ENCODE measurements at places on chromosomes 4 and X.

DNA sequence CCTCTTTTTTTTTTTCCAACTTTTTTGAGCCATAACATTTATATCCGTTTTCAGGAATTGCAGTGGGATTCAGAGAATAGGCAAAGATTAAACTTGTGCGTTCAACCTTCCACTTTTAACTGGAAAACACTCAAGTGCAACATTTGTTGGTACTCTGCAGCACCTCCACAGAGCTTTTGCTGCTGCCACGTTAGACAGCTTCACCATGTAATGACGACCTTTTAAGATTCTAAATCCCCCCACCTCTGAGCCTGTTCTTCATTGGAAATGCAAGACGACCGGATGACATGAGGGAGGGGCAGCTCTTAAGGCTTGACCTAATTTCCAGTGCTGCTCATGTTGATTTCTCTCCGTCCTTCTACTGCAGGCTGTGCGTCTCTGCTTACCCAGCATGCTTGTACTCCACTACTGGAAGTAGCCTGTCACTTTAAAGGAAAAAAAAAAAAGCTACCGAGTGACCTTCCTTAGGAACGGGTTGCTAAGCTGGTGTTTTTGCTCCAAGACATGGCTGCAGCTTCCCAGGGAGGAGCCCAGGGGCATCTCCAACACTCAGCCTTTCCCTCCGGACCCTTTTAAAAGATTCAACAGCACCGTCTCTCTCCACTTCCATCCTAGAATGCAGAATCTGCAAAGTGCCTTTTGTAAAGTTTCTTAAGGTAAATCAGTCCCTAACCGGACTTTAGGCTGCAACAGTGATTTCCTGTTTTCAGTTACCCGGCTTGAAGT lies at the start of gene CC2D2A:
Gene CC2D2A, plus strand, starts transcription at position 481 of the 726 bp plus-strand sequence. CDS start 6,051 bp downstream, outside the sequence.
- no peak for DNase-seq

DNA sequence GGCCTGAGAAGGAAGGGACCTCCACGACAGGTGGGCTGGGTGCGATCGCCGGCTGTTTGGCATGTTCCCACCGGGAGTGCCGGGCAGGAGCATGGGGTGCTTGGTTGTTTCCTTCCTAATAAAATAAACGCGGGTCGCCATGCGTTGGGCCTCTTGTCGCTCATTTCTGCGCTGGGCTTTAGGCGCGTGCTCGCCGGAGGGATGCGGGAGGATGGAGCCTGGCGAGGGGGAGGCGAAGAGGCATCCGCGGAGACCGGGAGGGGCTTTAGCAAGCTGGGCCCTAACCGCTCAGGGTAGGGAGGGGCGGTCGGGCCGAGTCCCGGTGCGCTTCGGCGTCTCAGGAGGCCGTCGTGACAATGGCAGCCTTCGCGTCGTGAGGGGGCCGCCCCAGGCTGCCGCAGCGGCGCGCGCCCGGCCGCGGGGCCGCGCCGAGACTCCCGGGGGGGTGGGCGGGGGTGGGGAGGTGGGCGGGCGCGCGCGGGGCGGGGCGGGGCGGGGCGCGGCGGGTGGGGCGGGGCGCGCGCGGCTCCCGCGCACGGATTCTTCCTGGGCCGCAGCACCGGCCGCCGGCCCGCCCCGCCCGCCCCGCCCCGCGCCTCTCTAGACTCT lies 476 bp upstream of the GDI1 start:
- no peak for DNase-seq

- DNase-seq = no peak
Measured at GRCh38 chr4:108135549-108136209, 33.1 kb downstream of the LEF1 start.

DNA sequence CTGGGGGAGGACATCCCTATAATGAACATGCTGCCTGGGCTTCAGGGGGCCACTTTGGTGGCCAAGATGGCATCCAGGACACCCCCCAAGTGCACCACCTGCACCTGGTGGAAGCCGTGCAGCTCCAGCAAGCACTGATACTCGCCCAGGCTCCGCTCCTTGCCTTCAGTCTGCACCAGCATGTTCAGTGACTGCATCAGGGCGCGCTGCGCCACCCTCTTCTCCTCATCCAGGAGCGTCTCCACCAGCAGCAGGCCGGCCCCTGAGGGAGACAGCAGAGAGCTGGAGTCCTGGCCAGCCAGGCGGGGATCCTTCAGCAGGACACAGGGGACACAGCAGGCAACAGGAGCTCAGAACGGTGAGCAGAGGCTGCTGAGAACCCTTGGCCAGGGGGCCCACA lies 11.3 kb upstream of the SLC25A6 start:
- DNase-seq = no peak

DNA sequence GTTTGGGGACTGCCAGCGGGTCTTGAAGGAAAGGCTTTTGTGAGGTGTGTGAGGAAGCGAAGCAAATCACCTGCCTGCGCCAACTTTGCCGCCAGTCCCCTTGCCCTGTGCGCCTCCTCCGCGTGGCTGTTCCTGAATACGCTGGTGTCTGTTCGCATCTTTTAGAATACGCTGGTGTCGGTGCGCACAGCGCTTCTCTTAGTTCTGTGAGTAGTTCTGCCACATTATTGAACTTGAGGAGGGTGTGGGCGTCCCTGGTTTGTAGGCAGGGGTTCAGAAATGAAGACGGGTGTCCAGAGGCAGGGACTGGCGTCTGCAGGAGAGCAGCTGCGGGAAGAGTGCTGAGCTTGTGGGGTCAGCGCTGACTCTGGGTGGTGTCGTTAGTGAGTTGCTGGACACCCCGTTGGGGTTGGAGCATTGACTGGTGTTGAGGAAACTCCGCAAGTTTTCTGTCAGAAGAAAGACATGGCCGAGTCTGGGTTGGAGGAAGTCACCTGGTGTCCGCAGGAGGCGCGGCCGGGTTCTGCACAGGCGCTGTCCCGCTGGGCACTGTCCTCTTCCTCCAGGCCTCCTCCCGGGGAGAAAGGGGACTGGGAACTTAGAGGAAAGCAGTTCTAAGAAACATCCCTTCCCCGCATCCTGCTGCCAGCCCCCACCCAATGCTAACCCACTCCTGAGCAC lies 930 bp downstream of the ZNF718 start:
- no peak for DNase-seq

DNA sequence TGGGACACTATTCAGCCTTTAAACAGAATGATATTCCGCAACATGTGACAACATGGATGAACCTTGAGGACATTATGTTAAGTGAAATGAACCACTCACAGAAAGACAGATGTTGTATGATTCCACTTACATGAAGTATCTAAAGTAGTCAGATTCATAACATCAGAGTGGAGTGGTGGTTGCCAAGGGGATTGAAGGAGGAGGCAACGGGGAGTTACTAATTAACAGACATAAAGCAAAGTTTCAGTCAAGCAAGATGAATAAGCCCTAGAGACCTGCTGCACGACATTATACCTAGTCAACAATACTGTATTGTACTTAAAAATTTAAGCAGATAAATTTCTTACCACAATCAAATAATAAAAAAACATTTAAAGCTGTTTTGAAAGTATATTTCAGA lies 105.0 kb upstream of the NR0B1 start:
- DNase-seq = no peak

- DNase-seq = no peak
Measured at GRCh38 chr4:4555916-4556315, 14.1 kb upstream of the STX18 start.

- DNase-seq = no peak
Measured at GRCh38 chr4:61293707-61294400, 93.7 kb downstream of the ADGRL3 start.

- no peak for DNase-seq
Measured at GRCh38 chrX:23493941-23494374, 159.3 kb downstream of the PTCHD1 start.

DNA sequence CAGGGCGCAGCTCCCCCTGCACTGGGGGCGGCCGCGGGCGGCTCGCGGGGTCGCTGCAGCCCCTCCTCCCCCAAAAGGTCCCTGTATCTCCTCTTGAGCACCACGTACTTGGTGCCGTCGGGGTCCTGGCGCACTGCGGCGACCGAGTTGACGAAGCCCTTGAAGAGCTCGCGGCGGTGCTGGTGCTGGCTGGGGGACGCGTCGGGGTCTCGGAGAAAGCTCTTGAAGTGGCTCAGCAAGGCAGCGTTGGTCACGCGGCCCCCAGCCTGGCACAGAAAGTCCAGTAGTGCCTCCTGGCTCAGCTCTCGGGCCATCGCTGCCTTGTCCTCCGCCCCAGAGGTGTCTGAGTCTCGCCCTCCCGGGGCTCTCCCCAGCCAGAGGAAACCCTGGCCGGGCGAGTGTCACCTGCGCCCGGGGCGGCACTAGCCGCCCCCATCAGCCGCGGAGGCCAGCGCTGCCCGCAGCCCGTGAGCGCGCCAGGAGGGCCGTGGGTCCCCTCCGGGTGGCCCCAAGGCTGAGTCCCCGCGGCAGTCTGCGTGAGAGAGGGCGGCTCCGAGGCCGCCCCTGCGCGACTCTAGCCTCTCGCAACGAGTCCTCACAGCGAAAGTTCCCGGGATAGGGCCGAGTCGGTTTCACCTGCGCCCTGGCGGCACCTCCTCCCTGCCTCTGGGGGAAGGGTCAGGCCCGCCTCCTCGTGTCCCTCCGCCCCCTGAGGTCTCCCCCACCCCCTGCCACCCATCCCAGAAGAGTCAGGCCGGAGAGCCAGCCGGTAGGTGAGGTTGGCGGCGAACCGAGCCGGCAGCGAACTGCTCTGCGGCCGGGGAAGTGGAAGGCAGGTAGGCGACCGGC lies at the start of gene SOWAHB:
Gene SOWAHB, minus strand, starts transcription at position 609 of the 849 bp plus-strand sequence. Its CDS starts 295 bp downstream, at position 314.
- DNase-seq = no peak

GRCh38 chr4:144646523-144647094 lies 653 bp downstream of the HHIP start:
- no peak for DNase-seq

GRCh38 chrX:30748342-30748960 lies 95.2 kb downstream of the GK start:
- DNase-seq = no peak

DNA sequence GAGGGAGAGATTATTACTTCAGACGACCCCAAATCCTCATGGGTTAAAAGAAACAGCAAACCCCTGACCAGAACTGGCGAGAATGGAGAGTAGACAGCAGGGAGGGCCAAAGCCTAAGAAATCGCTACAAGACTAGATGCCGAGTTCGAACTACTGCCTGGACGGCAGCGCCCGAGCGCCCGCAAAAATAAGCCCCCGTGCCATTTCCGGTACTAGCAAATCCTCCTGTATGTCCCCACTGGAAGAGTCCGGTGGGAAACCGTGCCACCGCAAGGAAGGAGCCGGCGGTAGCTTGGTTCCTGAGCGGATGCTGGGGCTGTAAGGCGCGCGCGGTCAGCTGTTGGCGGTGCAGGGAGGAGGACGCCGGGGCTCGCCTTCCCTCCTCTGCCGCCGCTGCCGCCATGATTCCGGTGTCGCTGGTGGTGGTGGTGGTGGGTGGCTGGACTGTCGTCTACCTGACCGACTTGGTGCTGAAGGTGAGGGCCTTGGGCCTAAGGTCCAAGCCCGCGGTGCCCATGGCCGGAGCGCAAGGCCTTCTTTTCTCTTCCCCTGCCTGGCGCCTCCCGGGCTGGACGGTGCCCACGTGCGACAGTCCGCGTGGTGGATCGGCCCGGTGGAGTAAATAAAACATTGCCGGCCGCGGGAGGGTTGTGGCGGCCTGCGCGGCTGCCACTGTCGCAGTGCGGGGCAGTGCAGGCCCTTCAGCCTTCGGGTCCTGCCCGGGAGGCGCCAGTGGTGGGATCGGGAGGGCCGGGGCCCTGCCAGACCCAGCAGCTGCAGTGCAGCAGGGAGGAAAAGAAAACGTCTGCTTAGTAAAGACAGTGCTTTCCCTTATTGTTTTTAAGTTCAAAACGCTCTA lies at the start of gene MBTPS2:
Gene MBTPS2, plus strand, starts transcription at position 284 of the 859 bp plus-strand sequence. Its CDS starts 118 bp downstream, at position 402.
- DNase-seq = peak; percentile 52

DNA sequence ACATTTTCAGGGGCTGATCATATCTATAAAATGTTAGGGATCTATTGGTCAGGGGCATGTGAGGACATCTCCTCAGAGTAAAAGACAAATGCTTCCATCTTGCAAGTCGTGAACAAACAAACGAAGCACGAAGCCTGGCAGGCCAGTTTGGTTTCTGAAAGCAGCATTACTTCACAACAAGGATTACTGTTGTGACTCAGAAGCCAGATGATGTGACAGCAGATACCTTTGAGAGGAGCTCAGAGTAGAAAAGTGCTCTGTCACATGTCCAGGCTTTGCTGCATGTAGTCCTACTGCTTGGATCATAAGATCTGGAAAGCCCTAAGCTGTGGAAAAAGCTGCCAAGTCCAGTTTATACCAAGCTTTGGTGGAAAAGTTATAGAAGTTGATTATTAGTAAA lies 1827.2 kb downstream of the ARAP2 start:
- DNase-seq = no peak

DNA sequence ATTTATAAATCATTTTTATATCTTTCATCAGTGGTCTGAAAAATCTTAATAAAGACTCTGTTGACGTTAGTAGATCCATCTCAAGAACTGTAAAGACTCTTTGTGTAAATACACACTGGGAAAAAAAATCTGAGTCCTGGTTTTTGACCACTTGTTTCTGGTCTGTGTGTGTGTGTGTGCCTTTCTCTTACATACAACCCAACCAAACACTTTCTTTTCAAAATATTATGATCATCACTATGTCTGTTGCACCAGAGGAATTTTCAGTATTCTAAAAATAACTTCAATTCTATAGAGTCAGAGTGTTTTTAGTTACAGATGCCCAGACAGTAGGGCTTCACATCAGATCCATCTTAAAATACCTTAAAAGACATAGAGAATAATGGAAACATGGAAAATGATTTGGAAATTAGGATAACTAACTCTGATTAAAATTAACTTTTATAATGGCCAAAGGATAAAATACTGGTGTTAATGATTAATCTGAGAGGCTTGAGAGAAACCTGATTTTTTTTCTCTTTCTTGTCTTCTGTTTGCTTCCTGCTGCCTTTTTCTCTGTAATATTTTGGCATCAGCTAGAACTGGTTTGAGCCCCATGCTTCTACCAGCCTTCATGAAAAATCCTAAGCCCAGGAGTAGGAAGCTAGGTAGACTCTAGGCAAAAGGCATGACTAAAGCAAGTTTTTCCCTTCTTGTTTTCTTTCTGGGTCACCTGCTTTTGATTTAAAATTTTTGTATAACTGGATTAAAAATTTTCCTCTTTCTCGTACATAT lies 99.7 kb downstream of the ATXN3L start:
- no peak for DNase-seq

DNA sequence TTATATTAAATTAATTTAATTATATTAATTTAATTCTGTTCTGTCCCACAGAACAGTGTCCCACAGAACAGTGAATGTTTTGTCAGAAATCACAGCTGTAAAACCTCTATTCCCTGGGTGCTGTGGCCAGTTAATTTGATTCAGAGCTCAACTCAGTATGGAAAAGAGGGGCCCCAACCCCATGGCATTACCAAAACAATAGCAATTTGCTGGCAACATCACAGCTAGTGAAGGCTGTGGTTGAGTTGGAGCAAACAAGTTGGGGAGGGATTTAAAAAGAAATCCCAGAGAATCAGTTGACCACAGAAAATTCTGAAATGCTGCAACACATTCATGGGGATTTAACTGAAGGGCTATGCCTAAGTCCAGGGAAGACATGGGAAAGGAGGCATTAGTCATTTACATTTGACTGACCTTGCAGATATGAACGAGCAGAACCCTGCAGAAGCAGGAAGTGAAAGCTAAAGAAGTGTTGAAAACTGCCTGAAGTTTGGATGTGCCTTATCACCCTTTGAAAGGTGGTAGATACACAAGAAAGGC lies 30.1 kb downstream of the PDHA2 start:
- no peak for DNase-seq

- no peak for DNase-seq
Measured at GRCh38 chr4:35151816-35152572, 1092.3 kb downstream of the ARAP2 start.

- no peak for DNase-seq
Measured at GRCh38 chr4:89306486-89307177, 968 bp downstream of the GPRIN3 start.

Measured in stimulated activated CD8-positive, alpha-beta memory T cell treated with anti-CD3 and anti-CD28 coated beads, Interleukin-2, amount 100 ng/mL, for 1 hour (primary cell).